ENCODE measurements at places on chromosomes 3 and 15.

GRCh38 chr3:104825116-104825515, 541.6 kb upstream of the ALCAM start:
- no peak for DNase-seq

DNA sequence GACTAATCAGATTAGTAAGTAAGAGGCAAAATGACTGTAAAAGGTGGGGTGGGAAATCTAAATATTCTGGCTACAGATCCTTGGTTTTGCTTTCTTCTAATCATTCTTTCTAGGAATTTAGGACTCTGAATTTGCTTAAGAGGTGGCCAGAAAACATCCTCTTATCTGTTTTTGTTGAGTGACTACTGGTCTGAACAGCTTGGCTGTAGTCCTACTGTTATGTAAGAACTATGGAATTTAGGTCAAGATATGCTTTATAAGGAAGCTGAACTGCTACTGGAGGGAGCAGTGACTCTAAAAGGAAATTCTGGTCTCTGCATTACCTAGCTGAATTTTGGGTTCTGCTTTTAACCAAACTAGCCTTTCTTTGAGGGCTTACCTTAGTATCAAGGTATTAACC, 33.5 kb upstream of the CSPG5 start:
- no peak for DNase-seq

GRCh38 chr3:105401691-105402149, 35.0 kb downstream of the ALCAM start:
- no peak for DNase-seq

DNA sequence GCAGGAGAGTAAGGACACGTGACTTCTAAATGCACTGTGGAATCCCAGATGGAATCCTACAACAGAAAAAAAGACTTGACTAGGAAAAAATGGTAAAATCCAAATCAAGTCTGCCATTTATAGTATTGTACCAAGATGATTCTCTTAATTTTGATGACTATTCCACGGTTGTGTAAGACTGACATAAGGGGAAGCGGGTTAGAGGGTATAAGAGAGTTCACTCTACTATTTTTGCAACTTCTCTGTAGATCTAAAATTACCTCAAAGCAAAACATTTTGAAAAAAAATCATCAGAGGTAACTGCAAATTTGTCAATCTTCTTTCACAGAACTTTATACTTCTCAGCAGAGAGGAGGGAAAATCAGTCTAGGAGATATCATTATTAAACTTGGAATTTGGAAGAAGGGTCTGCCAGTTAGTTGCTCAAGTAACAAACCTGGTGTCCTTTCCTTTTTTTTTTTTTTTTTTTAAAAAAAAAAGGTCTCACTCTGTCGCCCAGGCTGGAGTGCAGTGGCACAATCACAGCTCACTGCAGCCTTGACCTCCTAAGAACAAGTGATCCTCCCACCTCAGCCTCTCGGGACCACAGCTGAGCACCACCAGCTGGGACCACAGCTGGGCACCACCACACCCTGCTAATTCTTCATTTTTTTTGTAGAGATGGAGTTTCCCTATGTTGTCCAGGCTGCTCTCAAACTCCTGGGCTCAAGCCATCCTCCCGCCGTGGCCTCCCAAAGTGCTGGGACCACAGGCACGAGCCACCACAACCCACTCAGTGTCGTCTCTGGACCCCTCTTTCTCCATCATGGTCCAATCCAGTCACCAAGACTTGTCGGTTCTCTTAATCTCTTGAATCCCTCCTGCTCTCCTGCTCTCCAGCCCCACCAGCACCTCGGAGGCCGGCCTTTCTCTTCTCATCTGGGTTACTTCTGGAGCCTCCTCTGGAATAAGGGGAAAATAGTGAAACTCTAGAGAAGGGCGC, 14.9 kb upstream of the HES1 start:
- no peak for DNase-seq

- DNase-seq: no peak
Measured at GRCh38 chr15:41935566-41936020, 36.8 kb downstream of the EHD4 start.

DNA sequence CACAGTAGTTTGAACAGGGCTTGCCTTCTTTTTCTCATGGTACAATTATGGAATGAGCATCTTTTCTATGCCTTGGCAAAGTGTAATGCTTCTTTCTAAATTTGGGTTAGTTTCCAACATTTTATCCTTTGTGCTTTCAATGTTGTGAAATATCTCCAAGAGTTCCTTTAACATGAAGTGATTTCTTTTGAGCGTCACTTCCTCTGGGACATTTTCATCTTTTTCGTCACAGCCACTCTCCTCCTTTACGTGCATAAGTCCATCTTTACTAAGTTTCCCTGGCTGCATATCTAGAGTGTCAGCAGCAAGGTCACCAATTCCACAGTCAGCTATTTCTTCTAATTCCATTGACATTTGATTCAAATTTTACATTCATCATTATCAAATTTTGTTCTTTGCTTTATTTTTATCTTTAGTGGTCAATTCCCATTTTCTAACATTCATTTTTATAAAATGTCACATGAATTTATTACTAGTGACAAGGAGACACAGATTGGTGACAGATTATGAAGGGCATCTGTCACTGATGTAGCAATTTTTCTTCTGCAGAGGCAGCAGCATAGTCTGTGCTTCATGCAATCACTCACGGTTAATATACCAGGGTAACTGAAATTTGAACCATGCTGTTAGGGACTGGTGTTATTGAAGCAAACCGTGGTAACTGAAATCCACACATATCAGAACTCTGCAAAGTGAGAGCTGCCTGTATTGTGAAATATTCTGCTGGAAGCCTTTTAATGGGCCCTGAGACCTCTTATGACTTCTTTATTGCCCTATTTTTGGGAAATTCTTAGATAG, 126.5 kb upstream of the THBS1 start:
- no peak for DNase-seq

- DNase-seq: no peak
Measured at GRCh38 chr3:108320746-108321350, 24.5 kb downstream of the HHLA2 start.

- peak; percentile 87 for DNase-seq
Measured at GRCh38 chr3:161851941-161852566, 355.4 kb downstream of the OTOL1 start.

GRCh38 chr3:34387826-34388564, 589.6 kb downstream of the PDCD6IP start:
- DNase-seq: no peak

DNA sequence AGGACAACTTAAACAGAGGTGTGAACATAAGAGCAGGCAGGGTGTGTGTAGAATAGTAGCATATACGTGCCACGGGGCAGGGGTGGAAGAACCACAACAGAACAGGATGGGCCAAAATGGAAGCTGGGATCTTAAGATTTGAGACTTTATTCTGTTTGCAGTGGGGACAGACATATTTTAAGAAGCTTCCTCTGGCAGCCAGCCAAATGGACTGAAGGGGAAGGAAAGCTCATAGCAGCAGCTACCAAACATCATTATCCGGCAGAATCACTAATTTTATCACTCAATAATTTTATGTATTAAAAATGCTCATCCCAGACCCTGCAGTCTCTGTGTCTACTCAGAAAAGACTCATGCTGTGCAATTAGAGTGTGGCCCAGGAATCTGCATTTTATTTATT, 130.9 kb upstream of the CTDSPL start:
- no peak for DNase-seq

GRCh38 chr3:13682331-13683013, 133.5 kb downstream of the FBLN2 start:
- DNase-seq: no peak

- DNase-seq: no peak
Measured at GRCh38 chr3:147963711-147964110, 554.5 kb downstream of the ZIC1 start.

DNA sequence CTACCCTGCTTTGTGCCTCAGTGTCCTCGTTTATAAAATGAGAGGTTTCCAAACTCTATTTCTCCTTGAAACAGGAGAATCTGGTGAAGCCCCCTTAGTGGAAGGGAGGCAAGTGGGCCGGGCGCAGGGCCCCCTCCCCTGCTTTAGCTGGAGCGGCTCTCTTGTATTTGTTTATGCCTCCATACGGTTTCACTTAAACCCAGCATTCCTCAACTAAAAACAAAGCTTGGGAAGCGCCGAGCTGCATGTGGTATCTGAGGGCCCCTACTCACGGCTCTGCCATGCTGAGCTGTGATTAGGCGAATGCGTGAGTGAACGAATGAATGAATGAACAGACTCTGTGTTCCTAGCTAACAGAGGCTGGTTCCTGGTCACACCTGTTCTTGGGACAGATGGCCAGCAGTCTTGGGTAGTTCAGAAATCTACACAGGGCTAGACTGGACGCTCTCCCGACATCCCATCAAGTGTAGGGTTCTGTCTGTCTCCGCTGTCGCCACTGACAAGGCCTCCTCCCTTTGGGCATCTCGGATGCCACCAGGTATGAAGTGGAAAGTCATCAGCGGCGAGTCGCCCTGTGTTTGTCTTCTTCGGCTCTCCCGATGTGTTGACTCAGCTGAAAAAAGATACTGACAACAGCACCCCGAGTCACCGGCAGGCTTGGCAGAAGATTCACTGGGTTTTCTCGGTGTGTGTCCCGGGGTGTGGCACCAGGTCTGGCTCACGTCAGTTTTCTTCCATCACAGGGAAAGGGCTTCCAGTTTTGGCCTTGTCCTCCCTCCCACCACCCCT, 42.4 kb upstream of the VPS8 start:
- DNase-seq: no peak

DNA sequence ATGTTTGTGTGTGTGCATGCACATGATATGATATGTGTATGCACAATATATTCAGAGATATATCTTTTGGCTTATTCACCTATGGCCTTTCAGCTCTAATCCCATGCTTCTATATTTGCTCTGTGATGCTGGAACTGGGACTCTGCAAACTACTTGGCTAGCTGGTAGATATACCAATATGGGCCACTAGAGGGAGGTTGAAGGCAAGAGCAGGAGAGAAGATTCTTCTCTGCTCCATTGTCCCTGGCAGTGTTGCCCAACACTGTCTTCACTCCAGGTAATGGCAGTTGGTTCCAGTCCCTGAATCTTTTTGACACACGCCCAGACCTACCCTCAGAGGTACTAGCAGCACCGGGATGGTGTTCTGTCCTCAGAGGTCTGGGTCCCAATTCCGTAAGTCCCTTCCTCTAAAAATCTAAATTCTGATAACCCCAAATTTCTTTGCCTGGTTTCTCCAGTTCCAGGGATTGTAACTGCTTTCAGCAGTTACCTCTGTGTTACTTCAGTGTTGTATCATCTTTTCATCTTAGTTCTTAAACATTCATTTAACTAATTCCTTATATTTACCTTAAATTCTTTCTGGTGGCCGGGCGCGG, 44.7 kb downstream of the GTPBP8 start:
- peak; percentile 65 for DNase-seq

DNA sequence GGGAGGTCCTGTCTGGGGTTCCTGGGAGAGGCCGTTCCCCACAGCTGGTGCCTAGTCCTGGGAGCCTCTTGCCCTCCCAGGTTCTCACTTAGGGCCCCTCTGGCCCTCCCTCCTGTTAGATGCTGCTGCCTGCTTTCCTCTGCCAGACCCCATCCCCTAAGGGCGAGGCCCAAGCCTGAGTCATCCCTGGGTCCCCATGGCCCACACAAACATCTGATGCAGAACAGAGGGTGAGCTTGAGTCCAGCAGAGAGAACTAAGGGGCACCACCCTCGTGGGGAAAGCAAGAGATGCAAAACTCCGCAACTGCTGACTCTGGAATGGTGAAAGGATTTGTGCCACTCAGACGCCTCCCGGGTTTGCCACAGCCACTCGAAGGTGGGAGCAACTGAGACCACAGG, 58.8 kb upstream of the TRPM1 start:
- no peak for DNase-seq

DNA sequence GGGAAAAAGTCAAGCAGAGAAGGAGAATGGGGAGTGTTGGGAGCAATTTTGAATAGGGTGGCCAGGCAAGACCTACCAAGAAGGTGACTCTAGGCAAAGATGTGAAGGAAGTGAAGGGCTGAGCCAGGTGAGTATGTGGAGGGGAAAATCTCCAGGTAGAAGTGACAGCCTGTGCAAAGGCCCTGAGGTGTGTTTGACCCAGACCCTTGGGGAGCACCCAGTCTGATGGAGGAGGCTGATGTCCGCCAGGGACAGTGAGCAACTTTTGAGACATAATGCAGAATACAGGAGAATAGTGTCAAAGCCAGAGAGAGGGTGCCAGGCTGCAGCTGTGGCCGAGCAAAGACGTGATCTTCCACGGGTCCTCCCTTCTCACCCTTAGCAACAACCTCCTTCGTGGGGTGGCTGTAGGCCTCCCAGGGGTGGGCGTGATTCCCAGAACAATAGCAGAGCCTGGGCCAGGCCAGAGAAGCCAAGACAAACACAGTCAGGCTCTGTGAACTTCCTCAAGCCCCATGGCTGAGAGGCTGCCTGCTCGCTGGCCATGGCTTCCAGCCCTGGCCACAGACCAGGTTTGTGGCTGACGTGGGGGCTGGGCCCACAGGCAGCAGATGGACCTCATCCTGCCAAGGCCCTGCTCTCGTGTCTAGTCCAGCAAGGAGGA, 58.1 kb downstream of the SLC6A6 start:
- peak; percentile 50 for DNase-seq

- DNase-seq: no peak
Measured at GRCh38 chr15:78927077-78927790, 17.6 kb downstream of the CTSH start.

DNA sequence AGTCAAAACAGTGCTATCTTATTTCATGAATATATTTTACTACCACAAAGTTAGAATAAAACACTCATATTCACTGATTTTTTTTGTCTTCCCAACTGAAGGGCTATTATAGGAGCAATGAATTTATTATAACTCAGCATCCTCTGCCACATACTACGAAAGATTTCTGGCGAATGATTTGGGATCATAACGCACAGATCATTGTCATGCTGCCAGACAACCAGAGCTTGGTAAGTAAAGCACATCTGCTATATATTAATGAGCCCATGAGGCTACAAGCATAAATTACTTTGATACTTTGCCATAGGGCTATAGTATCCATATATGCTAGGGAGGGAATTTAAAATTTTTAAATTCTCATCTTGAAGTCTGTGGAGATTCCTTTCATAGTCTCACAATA, 95.9 kb downstream of the FEZF2 start:
- DNase-seq: no peak

- no peak for DNase-seq
Measured at GRCh38 chr15:29805043-29805707, 17.1 kb downstream of the TJP1 start.

- no peak for DNase-seq
Measured at GRCh38 chr15:87219650-87220615, 1036.6 kb downstream of the NTRK3 start.

GRCh38 chr15:93722165-93722564, 509.2 kb upstream of the MCTP2 start:
- no peak for DNase-seq

DNA sequence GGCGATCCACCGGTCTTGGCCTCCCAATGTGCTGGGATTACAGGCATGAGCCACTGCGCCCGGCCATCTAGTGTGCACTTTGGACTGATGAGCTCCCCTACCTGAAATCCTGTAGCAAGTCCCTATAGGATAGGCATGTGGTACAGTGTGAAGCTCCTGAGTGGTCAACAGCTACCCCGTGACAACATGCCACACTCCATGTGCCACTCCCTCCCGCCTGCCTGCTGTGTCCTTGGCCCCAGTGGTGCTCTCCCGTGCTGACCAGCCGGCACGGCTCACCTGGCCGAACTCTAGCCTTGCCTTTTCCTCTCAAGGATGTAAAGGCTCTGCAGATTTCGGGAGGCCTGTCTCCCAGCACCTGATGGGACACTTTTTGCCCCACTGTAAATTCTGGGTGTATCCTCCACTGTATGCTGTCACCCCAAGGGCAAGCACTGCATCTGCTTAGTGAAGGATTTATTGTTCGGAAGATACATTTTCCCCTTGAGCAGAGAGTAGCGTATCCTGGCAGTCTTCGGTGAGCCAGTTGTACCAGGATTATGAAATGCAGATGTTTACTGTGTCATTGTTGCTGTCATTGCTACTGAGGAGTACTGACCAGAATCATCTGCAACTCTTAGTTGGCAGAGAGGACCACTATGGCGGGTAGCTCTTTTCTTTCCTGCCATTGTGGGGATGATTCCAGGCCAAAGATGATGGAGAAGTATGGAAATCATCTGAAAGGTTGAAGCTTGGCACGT, 64.7 kb downstream of the IGF1R start:
- no peak for DNase-seq

Measured in Calu3 (cell line).